Substantia nigra (tissue), 51 donors: ENCODE measurements at places on chromosomes 6 and 20.

- DNase-seq, result no peak
Measured at GRCh38 chr6:151387175-151387970, 4.0 kb downstream of the ZBTB2 start.

DNA sequence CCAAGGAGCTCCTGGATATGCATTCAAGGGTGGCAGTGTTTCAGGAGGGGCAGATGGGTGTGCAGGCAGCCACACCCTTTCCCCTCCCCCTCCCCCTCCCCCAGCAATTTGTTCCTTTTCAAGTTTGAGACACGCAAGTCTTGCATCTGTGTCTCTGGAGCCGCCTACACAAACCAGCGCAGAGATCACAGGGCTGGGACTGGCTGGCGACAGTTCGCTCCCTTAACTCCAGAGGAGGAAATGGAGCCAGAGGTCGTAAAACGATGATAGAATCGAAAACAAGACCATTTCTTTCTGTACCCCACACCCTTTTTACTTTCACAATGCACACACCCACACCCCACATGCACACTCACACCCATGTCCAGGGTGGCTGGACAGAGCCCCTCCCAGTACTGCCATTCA lies 163.1 kb downstream of the LY86 start:
- DNase-seq, result no peak

GRCh38 chr6:160691617-160692016 lies 10.4 kb upstream of the PLG start:
- no peak for DNase-seq

- DNase-seq, result no peak
Measured at GRCh38 chr6:160382946-160383345, 34.8 kb downstream of the SLC22A3 start.

DNA sequence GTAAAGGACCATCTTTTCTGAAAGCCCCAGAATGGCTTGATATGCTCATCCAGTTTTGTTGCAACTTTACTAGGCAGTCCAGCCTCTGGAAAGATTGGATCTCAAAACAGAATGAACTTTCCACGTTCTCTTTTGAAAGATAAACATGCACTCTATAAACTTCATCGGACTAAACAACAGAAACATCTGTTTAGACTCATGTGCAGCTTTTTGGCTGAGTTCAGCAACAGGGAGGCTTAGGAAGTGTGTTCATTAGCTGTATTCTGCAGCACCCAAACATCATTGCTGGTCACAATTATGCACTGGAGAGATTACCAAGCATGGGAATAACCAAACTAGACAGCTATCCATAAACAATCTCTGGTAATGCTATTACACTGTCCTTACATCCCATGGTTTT lies 180.5 kb downstream of the TENT5A start:
- no peak for DNase-seq
